ENCODE measurements at places on chromosomes 5 and 9.

- no peak for DNase-seq
Observed at GRCh38 chr9:33133186-33133585, 34.0 kb downstream of the B4GALT1 start.

DNA sequence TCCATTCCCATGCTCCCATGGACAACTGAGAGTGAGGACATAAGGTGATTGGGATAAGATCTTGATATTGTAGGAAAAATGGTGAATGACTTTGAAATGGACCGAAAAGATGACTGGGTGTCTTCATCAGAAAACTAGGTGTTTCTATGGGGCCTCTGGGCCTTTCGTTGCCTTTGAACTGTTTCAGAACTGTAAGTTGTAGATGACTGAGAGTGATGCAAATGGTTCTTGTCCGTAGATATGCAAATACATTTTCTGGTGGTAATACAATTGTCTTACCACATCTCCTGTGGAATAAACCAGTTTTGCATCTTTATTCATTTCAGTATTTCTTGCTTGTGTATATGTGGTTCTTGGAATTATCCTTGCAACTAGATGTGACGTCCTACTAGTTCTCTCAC, 16.0 kb upstream of the TEX48 start:
- peak; percentile 43 for DNase-seq

GRCh38 chr5:141475625-141476131, at the start of gene PCDHGC3:
PCDHGC3 (plus strand) TSS chr5:141475966; CDS start chr5:141476117, 151 bp downstream.
- DNase-seq, result peak; percentile 41

- DNase-seq, result no peak
Observed at GRCh38 chr9:79800578-79800977, 228.8 kb downstream of the TLE4 start.

DNA sequence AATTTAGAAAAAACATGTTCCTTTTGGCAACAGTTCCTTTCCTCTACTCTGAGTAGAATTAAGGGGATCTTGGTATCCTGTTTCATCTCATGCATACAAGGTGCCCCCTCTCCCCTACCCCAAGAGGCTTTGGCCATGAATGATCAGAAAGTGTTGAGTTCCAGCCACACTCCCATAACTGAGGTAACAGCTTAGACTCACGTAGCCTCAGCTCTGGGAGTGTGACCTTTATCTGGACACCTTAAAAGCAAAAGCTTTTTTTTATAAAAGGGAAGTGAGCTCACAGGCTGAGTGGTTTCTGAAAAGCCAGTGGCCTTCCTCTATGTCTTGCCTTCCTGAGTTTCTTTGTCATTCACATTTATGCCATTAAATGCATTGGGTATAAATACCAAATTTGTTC, 900 bp upstream of the HAVCR2 start:
- no peak for DNase-seq

DNA sequence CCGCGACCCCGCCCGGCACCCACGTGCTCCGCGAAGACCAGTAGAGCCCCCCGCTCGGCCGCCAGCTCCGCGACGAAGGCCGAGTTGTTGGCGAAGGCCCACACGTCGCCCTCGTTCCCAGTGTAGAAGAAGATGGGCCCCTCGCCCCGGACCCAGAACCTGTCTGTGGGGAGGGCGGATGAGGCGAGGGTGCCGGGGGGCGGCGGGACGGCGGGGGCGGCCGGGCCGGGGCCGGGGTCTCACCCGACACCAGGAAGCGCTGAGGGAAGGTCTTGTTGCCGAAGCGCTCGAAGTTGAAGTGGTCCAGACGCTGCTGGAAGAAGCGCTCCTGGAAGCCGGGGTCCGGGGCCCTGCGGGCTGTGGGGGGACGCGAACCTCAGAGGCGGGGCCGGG, 317 bp downstream of the DPP7 start:
- DNase-seq, result no peak

DNA sequence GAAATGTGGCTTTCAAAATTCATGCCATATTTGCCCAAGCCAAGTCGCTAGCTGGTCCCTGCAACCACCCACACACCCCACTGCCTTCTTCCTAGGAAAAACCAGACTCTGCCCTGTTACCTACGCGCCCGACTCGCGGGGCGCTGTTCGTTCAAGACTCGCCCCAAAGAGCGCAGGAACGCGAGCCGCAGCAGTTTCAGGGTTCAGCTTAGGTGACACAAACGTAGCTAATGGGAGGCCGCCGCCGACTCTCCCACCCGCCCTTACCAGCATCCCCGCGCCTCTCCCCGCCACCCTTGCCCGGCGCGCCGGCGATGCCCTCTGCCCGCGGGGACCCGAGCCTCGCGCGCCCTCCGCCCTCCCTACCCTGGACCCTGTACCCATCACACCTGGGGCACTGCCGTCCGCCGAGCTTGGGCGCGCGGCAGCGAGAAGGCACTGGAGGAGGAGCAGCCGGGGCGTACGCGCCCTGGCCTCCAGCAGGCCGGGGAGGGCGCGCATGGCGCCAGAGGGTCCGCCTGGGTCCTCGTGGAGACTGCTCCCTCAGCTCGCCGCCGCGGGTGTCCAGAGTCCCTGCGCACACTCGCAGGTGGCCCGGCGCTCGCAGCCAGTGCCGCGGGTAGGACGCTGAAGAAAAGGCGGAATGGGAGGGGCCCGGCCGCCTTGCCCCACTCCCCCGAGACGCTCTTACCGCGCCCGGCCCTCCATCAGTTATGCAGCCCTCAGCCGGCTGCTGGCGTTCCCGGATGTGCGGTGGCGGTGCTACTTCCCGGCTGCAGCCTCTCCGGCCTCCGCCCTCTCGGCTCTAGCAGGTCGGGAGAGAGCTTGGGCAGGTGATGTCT, at the start of gene EMB:
TSS of gene EMB (minus strand) at position 638 of the 842 bp plus-strand sequence. CDS start at position 501, 137 bp downstream.
- DNase-seq, result peak; percentile 83

DNA sequence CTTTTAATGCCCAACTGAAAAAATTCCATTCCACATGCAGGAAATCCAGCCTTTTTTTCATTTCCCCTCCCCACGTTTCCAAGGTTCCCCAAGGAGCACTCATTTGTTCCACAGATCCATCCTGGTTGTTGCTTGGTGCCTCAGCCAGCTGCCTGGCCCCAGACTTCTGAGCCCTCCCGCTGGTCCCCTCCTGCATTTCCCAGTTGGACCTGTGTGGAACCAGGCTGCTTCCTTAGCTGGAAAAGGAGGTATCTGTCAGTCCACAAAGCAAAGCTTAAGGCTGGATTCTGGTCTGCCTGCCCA, 44.8 kb downstream of the ANGPTL2 start:
- no peak for DNase-seq

GRCh38 chr5:119613937-119614336, 15.4 kb upstream of the FAM170A start:
- DNase-seq, result no peak

DNA sequence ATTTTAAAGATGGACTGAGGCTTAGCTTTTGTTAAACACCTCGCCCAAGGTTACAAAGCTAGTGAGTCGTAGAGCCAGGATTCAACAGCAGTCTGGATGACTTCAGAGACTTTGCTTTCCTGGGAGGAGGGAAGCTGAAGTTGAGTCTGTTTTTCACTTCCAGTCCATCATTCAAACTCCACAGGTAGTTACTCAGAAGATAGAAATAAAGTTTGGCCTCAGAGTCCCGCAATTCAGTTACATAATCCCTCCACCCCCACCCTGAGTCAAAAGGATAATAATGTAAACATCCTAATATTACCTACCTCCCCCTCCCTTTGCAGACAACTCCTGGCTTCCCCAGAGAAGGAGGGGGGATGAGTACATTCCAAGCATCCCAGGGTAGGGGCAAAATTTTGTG, 8.1 kb downstream of the HBEGF start:
- no peak for DNase-seq

GRCh38 chr5:34656001-34656699, at the start of gene RAI14:
RAI14 (plus strand) TSS chr5:34656328; CDS start chr5:34686920, 30,592 bp downstream.
- DNase-seq, result peak; percentile 10

GRCh38 chr9:33950371-33950770, 98.3 kb downstream of the UBAP2 start:
- DNase-seq, result no peak

DNA sequence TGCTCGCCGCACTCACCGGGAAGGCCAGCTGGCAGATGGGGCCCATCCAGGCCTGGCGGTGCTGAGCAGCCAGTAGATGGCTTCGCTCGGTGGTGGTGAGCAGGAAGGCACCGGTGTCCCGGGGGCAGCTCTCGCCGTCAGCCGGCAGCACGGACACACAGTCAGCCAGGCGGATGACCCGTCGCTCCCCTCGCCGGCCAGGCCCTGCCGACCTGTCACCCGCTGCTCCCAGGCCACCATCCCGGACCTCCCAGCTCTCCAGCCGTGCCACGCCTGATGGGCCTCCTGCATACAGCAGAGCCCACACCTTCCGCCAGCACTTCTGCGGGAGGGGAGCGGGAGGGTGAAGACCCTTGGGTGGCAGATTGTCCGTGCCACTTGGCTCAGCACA, 1.4 kb downstream of the DOK3 start:
- no peak for DNase-seq

GRCh38 chr9:126724226-126724625, 80.6 kb upstream of the ZBTB43 start:
- DNase-seq, result no peak

- DNase-seq, result peak; percentile 4
Observed at GRCh38 chr5:72015103-72015548, 92.1 kb upstream of the MAP1B start.

DNA sequence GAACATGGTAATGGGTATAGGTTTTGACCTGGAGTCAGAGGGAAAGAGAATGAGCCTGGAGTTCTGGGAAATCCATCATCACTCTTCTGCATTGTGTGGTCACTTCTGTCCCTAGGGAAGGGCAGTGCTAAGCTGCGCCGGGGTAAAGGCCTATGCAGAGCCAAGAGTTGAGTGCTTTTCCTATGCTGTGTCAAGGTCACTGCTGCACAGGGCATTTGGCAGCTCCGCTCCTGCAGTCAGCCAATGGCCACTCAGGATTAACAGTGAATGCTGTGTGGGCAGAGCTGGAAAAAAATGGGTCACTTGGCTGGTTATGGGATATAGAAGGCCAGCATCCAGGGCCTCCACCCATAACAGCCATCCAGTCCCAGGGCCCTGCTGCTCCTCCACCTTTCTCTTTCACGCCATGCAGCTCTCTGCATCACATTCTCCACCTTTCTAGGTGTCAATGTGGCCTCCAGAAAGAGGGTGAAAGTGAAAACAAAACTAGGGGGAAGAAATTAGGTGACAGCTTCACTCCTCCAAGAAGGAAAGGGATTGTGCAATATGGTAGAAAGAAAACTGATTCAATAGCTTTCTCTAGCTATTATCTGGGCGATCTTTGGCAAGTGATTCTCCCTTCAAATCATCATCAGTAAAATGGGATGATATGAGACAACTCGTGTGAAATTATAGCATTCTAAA, 279.3 kb upstream of the ANKRD55 start:
- DNase-seq, result no peak

GRCh38 chr5:107219993-107220392, 450.7 kb downstream of the EFNA5 start:
- DNase-seq, result no peak

- no peak for DNase-seq
Observed at GRCh38 chr5:179264053-179264782, 81.0 kb downstream of the ADAMTS2 start.

GRCh38 chr5:125559296-125559695, 812.9 kb upstream of the ZNF608 start:
- DNase-seq, result no peak

DNA sequence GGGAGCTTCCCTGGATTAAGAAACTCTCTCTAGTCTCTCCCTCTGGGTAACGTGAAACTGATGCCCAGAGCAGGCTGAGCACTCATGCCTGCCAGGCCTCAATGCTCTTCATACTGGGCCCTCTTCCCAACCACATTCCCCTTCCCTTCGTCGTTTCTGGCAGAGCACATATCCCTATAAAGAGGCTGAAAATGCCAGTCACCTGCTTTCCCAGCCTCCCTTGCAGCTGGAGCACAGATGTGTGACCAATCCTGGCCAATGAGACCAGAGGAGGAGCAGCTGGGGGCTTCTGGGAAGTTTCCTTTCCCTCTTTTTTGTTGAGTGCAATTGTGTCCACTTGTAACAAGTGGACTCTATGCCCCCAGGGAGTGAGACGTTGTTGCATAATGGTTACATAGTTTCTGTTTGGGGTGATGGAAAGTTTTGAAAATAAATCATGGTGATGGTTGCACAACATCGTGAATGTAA, 30.2 kb upstream of the SMIM23 start:
- no peak for DNase-seq

DNA sequence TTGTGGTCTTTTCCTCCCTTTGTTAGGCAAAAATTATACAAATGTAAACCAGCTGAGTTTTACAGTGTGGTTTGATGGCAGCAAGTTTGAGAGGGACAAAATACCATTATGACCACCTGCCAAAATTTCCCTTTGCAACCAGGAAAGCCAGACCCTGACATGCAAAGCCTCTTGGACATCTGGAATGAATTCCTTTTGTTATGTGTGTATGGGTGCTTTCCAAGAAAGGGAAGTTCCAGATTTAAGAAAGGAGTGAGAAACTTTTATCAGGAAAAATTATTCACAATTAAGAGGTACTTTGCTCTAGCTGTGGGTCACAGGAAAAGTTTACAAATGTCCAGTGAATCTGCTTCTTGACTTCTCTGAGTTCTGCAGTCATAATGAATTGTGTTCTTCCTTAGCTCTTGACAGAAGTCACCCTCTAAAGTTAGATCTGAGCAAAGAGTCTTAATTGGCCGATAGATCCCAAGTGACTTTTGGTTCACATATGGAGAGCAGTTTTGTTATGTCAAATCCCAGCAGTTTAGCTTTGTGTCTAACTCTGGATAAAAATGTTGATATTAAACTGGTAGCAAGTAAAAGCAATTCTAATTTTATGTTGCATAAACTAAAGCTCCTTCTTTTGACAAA, 295.9 kb upstream of the ZNF608 start:
- DNase-seq, result no peak

DNA sequence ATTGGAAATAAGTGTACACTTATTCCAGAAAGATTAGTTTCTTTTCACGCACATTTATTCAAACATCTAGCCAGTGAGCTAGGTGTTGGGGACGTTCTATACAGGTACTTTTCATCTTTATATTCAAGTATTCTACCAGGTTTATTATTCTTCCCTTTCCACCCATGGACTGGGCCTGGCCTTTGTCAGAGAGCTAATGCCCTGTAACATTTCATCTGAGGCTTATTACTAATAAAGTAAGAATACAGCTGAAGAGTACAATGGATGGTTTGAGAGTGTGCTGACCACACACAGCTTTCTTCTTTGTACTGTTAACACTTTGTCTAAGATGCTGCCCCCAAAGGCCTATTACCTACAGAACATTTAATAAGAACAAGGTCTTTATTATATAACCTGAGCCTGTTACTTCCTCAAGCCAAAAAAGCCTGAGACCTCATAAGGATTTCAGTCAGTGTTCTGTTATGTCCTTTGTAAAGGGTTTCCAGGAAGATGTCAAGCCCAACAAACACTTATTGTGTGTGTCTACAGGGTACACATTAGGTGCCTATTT, 93.5 kb downstream of the ZNF608 start:
- DNase-seq, result no peak

DNA sequence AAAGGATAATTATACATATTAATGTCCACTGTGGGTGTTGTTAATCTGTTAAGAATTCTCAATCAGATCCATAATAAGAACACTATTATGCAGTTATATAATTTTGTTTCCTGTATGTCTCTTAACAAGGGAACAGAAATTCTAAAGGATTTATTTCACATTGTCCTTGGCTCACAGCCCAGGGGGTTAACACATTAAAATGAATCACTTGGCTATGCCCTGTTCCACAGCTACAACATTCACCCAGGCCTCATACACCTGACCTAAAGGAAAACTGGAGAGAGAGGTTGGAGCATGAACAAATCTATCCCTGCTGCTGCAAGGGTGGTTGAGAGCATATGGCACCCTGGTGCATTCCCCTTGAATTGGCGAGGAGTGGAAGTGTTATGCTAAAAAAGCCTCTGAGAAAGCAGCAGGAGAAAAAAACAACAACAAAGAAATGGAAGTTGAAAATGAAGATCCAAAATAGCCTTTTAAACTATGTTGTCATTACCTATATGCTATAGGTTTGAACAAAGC, 116.0 kb downstream of the KCNN2 start:
- DNase-seq, result no peak

- no peak for DNase-seq
Observed at GRCh38 chr9:69497816-69498215, 172.8 kb downstream of the ENTREP1 start.

Measured in activated naive CD4-positive, alpha-beta T cell treated with Interleukin-2 at 50 U/mL for 16 hours (primary cell).